Gastrocnemius medialis (tissue), 4 donors: ENCODE measurements at places on chromosomes 4 and X.

GRCh38 chr4:177484613-177485021 is 42.4 kb upstream of the AGA start:
- DNase-seq, result no peak

DNA sequence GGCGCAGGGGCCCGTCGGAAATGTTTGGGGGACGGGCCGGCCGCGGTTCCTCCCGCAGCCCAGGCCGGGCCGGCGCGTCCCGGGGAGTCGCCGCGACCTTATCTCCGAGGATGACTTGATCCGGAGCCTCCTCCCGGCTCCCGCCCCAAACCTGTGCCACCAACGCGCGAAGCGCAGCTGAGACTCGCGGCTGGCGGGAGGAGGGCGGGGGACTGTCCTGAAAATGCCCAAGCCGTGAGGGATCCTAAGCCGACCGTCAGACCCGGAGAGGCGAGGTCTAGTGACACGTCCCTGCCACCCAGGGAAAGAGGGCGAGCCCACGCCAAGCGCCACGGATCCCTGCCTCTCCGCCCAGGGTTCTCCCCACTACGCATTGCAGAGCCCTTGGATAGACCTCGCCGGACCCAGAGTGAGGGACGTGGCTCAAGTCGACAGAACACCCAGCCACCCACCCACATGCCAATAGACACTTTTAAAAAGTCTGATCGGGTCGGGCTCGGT is 26.9 kb downstream of the UTP14A start:
- no peak for DNase-seq

- DNase-seq, result no peak
Measured at GRCh38 chr4:25632135-25632534, 23.5 kb upstream of the SLC34A2 start.

DNA sequence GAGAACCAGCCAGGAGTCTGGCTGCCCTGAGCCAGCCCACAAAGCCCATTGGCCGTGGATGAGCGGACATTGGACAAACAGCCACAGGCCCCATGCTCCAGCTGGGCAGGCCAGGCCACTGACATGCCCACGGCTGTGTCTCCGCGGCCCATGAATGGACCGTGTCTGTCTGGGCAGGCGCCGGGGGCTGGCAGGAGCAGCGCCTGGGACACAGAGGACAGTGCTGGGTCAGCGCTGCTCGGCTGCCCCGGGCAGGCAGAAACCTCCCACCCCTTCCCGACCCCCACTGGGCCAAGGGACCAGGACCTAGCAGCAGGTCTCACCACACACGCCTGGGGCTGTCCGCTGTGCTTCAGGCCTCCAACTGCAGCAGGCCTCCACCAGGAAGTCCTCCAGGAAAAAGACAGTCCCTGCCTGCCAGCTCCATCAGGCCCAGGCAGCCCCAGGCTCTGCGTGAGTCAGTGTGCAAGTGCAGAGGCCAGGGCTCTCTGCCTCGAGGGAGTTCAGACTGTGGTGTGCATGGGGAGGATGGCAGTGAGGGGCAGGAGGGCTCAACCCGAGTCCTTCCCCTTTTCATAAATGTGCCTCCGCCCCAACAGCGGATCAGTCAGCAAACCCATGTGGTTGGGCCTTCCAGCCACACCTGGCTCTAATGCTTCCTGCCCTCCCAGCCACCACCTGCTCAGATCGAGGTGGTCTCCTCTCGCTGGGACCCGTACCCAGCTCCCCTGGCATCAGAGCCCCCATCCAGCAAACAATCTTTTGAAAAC is 17.2 kb upstream of the FGFR3 start:
- DNase-seq, result no peak

DNA sequence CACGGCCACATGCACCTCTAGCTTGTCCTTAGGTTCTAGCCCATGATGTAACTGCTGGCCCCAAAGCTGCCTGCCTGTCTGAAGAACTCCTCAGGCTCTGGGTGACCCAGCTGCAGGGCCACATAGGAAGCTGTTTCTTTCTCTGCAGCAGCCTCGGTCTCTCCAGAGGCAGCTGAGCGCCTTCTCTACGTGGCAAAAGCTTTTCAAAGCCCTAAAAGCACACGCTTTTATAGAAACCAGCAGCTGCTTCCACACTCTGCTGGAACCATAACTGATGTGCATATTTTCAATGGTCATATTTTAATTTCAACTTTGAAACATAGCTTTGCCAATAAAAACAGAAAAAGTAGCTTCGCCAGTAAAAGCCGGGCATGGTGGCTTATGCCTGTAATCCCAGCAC is 37.4 kb downstream of the FAM53A start:
- DNase-seq, result no peak

GRCh38 chr4:102665527-102665926 is 95.2 kb downstream of the MANBA start:
- no peak for DNase-seq

GRCh38 chr4:148857239-148857972 is 415.2 kb upstream of the NR3C2 start:
- no peak for DNase-seq

- no peak for DNase-seq
Measured at GRCh38 chrX:37445182-37445581, 96.0 kb downstream of the PRRG1 start.

GRCh38 chr4:8786166-8786565 is 85.5 kb downstream of the HMX1 start:
- no peak for DNase-seq
